ENCODE measurements at places on chromosomes 16 and 17.

- DNase-seq = no peak
Observed at GRCh38 chr16:87471278-87472141, 21.3 kb downstream of the ZCCHC14 start.

- no peak for DNase-seq
Observed at GRCh38 chr17:5913032-5913531, 157.1 kb upstream of the WSCD1 start.

DNA sequence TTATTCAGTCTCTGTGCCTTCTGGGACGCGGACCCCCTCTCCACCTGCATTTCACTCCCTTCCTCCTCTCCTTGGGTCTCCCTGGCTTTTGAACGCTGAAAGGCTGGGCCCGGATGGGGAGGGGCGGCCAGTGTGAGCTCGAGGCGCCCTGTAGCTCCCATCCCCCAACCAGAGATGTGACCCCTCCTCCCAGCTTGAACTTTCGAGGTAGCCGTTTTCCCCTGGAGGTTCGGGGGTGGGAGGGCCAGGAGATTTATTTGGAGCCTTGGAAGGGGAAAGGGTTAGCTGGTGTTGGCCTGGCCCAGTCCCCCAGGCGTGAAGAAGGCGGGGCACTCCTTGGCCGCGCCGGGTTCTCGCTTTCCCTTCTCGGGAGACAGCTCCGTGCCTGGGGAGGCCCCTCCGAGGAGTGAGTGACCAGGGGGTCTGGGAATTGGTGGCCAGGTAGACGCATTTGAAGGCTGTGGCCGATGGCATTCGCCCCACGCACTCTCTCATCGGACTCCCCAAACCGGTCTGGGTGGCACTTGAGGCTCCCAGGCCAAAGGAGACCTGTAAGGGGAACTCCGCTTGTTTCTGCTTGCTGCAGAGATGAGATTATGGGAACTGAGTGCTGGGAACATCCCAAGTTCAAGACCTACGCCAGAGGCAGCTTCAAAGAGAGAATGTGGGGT, 942 bp downstream of the LDAF1 start:
- DNase-seq = peak; percentile 61

GRCh38 chr17:50642722-50643656, 8.3 kb downstream of the ABCC3 start:
- no peak for DNase-seq

DNA sequence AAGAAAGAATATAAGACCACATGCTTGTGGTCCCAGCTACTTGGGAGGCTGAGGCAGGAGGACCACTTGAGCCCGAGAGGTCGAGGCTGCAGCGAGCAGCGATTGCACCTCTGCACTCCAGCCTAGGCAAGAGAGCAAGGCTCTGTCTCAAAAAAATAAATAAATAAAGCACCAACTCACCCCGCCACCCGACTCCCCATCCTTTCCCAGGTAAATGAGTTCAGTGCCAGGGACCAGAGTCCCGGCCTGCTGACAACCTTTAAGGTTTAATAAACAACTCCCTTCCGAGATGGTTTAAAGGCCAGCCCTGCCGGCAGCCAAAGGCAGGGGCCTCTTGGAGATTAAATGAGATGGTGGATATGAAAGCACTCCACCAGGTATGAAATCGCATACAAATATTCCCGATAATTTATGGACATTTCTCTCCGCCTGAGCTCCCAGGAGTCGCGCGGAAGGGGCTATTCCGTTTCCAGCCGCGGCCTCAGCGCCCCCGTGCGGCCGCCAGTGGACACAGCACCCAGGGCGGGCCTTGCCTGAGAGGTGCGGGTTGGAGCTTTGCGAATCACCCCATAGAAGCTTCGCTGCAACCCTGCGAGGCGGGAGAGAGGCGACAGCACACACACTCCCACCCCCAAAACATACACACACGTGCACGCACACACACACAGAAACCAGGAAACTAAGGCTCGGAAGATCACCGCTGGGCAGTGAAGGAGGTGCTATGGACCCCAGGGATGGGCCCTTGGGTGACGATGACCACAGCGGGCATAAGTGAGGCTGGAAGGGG, 4.0 kb upstream of the RPL38 start:
- peak; percentile 89 for DNase-seq

DNA sequence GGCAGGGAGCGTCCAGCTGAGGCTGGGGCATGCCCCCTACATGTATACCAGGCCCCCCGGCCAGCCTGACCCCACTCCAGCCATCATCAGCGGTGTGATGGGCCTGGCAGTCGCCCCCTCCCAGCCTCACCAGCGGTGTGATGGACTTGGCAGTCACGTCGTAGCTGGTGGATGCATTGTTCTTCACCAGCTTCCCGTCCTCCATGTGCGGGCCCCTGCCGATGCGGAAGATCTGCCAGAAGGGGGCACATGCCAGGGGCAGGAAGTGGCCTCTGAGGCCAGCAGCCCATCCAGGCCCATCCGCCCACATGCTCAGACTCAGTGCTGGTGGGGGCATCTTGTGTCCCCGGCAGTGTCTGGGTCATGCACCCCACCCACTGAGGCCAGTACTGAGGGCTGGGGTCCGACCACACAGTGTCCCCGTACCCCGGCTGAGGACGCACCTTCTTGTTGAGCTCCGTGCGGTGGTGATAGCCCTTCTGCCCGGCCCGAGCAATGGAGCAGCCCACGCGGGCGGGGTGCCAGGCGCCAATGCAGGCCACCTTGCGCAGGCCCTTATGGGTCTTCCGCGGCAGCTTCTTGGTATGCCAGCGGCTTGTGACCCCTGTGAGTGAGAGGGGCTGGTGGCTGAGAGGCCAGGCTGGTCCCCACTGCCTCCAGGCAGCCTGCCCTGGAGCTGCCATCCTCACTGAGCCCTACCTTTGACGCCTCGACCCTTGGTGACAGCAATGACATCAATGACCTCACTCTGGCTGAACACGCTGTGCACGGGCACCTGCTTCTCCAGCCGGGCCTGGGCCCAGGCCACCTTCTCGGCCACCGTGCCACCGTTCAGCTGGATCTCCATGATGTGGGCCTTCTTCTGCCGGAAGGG, 3.7 kb upstream of the MSRB1 start:
- no peak for DNase-seq

DNA sequence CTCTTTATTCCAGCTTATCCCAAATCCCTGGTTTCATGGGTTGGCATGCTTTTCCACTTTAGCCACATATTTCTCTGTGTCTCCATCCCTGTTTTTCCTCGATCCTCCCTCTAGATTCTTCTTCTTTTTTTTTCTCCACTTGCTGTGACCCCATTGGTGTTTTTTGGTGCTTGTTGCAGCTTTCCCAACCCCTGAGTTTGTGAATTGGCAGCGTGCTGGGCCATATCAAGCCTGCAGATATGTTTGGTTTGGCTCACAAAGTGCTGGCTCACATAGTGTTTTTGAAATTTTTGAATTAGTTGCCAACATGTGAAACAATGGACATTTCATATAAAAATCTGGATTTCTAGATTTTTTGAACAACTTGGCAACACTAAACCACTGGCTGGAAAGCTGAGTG, 8.8 kb downstream of the GPR139 start:
- DNase-seq = no peak

- DNase-seq = no peak
Observed at GRCh38 chr17:58576679-58577367, 62.4 kb upstream of the MTMR4 start.

GRCh38 chr17:27930000-27930399, 36.8 kb upstream of the LYRM9 start:
- no peak for DNase-seq

- no peak for DNase-seq
Observed at GRCh38 chr16:67667453-67667816, 821 bp downstream of the C16orf86 start.

DNA sequence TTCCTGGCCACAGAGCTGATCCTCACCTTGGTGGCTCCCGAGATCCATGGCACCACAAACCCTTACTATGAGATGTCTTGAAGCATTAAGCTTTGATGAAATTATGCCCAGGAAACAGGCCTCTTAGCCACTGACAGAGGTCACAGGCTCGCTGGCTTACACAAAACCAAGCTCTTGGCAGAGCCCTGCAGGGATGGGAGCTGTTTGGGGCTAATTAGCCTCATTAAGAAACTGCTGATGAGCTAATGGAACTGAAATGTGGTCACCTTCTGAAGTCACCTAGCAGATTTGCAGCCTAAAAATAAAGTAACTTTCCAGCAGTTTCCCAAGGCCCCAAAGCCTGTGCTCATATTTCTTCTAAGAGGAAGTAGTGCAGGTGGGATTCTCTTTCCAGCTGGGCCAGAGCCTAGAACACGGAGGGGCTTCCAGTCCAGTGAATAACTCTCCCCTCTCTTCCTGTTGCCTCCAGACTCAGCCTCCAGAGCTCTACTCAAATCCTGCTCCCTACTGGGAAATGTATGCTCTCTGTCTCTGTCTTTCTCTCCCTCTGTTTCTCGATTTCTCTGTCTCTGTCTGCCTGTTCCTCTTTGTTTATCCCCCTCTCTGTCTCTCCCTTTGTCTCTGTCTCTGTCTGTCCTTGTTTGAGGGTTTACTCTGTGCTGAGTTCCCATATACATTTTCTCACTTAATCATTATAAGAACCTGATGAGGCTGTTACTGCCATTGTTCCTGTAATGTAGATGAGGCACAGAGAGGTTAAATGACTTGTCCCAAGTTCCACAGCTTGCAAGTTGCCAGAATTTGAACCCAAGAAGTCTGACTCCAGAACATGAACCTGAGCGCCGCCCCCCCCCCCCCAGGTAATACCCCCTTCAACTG, 338.9 kb downstream of the CA10 start:
- no peak for DNase-seq

- DNase-seq = no peak
Observed at GRCh38 chr16:86897486-86897885, 319.1 kb downstream of the FOXL1 start.

GRCh38 chr17:39364236-39365025, 37.0 kb downstream of the FBXL20 start:
- no peak for DNase-seq

DNA sequence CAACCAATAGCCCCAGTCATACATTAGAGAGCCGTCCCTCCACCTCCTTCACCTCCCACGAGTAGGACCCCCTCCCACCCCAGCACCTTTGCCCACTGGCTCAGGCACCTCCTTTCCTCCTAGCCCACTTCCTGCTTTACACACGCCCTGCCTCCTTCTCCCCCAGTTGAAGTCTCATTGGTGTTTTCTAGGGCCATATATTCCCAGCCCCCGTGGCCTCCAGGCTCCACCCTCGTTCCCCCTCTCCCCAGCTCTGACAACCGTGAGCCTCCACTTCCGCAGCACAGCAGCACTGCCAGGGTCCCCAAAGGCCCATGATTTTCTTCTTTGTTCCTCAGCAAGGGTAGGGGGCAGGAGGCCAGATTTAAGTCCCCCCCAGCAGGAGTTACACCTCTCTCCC, 340.3 kb upstream of the TNRC6C start:
- DNase-seq = peak; percentile 58

DNA sequence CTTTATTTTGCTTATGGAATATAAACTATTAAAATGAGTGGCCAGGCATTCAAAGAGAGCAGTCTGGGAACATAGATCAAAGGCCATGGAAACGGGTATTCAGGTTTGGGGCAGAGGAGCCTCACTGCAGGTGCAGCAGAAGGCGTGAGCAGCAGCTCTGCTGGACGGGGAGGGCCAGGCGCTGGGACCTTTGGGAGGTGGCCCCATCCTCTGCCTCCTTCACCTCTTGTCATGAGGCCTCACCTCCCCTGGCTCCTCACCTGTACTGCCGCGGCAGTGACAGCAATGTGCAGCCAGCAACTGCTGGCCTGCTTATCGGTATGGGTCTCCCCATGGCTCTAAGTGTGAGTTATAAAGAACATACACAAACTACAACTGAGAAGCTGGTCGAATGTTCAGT, 109.4 kb downstream of the CDK5R1 start:
- no peak for DNase-seq

GRCh38 chr17:43966276-43966675, 12.5 kb upstream of the PYY start:
- DNase-seq = no peak

DNA sequence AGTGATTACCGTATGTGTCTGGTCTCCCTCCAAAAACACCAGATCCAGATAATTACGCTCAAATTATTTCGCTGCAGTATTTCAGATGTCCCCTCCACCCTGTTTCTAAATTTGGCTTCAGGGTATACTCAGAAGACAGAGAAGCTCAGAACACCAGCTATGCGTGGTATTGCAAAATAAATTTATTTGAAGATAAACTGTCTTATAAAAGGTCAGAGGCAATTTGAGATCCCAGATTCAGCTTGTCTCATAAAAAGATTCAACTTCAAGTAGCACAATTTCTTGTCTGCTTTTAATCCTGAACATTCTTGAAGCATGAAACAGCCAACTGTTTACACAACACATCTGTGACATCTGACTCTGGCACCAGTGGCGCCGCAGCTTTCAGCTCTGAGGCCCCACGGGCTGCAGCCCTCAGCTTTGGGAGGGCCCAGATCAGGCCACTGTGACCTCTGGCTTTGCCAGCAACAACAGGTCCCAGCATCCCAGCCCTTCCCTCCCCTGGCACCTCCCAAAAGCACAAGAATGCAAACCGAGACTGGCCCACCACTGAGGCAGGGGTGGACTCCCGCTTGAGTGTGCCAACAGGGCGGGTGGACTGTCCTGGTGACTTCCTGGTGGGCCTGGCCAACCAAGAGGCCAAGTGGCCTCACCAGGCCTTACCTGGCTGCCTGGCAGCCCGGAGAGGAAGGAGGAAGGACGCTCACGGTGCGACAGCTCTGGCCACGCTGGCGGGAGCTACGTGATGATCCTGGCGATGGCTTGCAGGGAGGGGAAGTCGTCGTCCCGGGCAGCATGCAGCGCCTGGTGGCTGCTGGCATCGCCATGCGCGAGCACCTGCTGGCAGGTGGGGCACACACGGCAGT, 8.0 kb downstream of the SYNGR3 start:
- DNase-seq = no peak

GRCh38 chr16:17773698-17774101, 302.9 kb upstream of the XYLT1 start:
- DNase-seq = no peak

GRCh38 chr17:78257810-78258322, 26.4 kb downstream of the TMEM235 start:
- no peak for DNase-seq

- DNase-seq = no peak
Observed at GRCh38 chr17:73349138-73349537, 37.3 kb upstream of the CDC42EP4 start.

DNA sequence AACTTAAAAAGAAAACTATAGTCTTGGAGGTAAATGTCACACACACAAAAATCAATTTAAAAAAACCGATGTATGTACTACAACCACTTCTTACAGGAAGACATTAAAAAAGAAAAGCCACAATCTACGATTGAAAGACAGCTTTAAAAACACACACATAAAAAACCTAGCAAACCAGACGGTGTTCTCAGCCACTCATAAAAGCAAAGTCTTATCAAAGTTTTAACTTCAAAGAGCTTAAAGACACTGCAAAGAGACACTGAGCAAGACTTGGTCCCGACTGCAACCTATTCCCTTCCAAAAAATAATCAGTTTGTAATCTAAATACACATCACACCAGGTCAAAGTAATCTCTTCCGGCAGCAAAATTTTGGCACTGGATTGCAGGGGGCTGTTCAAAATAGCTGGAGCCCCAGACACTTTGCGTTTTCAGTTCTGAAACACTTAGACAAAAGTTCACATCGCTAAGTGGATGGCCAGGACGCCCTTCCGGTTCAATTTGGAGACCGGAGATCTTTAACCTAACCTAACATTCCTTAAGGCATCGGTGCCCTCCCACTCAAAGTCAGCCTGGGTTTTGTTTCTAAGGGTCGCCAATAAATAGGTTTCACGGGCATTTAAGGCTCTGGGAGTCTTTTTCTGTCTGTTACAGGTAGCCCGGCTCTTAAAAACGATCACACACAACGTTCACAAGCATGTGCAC, 2.6 kb downstream of the ZCCHC14 start:
- no peak for DNase-seq

Measured in aorta (tissue), 5 donors.